ENCODE measurements at places on chromosomes 3 and 15.

GRCh38 chr15:86558252-86558651, 478.6 kb downstream of the AGBL1 start:
- DNase-seq: no peak

- DNase-seq: no peak
Observed at GRCh38 chr15:80514071-80514780, 110.0 kb downstream of the ARNT2 start.

DNA sequence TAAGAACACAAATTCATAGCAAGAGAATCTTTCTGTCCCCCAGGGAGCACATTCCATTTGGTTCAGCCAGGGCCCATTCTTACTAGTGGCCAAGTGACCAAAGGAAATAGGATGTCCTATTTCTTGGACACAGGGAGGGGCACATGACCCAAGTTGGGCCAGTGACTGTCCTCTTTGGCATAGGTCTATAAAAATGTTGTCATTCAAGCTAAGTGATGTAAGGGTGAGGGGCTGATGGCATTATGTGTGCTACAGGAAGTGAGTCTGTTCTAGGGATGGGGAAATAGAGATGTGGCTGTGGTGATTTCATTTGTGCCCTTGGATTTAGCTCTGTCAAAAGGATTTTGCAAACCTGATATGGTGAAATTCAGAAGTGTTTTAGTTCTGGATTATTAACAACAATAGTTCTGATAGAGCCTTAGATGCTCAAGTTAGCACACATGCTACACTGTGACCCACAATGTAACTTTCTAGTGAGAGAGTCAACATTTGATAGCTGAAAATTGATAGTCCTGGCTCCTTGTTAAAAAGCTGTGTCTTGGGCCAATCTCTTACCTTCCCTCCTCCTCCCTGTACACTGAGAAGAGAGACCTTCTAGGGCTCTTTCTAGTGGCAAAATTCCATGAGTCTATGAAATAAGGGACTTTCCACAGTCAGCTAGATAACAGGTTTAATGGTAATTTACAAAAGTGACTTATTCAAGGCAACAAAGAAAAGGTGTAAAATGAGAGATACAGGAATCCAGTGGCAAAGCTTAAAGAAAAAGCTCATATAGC, 117.2 kb downstream of the THRB start:
- DNase-seq: no peak

DNA sequence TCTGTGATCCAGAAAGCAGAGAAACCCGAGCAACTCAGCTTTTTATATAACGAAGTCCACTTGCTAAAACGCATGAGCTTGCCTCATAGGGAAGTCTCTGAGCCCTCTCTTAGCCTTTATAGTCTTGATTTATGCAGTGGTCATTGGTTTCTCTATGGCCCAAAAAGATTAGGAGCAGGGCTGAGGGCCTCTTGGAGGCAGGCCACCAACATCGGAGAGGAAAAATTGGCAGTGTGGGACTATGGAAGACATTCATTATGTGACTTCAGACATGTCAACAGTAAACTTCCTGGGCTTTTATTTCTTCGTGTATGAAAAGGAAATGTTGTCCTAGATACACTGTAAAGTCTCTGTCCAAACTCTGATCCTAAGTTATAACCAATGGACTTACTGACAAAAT, 13.5 kb downstream of the RAB8B start:
- DNase-seq: no peak

DNA sequence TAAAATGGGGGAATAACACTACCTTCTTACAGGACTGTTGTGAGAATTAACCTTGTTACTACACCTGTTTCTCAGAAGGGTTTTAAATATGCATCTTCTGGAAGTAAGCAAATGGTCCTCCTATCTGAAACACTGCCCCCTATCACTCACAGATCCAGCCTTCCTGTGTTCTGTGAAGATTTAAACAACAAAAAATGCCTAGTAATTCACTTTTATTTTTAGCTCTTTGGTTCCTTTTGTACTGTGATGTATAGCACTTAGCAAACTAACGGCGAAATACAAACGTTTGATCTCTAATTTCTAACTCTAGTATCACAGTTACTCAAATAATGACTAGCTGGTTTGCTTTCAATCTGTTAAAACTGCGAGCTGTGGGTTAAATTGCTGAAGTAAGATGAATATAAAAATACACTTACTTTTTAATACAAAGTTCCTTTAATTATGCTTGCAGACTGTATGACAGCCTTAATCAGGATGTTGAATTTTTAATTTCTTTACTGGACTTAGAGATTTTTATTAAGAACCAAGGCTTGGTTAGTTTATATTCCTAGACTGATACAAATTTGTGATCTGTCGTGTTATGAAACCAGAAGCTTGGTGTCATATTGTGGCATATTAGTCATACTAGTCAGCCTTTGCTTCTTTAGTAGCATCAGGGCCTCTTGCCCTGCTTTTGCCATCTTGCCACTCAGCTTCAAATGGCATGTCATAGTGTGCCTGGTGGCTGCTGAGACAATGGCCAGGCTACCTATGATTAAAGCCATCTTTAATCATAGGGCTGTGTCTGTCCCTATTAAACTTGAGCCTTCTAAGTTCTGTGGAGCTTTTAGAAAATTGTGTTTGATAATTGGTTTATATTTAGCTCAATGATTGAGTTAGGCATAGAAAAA, 9.2 kb downstream of the EIF3J start:
- DNase-seq: peak; percentile 41

GRCh38 chr15:35663956-35664355, 118.0 kb upstream of the DPH6 start:
- no peak for DNase-seq

DNA sequence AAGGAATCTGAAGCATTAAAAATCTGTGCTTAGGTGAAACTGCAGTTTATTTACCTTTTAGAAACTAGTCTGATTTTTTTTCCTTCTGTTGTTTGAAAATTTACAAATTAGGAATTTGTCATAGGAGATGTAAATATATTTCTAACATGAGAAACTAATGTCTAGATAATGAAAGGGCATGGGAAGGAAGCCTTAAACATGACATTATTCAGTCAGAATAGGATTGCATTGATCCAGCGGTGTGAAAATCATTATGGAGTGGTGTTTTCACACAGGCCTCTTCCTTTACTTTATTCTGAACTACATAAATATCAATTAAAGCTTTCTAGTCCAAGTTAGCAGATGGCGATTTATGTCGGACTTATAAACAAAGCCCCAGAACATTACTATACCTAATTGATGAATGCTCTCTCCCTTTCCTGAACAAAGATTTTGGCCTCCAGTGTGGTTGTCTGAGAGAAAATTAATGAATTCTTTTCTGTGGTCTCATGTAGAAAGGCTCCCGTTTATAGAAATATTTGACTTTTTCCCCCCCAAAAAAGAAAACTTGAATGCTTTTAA, 37.9 kb downstream of the FNDC3B start:
- no peak for DNase-seq

DNA sequence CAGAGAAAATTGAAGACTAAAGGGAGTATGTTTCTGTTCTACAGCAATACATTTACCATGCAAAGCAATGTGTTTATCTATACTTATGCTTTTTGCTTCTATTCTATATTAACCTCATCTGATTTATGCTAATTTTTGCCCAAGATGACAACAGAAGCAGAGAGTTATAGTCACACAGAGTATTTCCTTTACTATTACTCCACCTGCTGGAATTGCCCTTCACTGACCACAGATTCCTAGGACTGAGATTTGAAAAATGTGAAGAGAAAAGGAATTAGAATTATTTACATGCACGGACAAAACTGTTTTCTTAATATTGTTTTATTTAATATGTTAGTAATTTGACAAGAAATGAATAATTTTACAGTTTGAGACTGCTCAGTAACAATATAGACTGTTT, 745.6 kb downstream of the VGLL3 start:
- no peak for DNase-seq

GRCh38 chr3:156727519-156728205, 53.3 kb downstream of the TIPARP start:
- DNase-seq: no peak

GRCh38 chr3:59865351-59865750, 815.5 kb upstream of the CFAP20DC start:
- no peak for DNase-seq
